ENCODE measurements at places on chromosomes 4 and X.

GRCh38 chr4:153243468-153243867, 39.2 kb downstream of the TRIM2 start:
- no peak for ATAC-seq

GRCh38 chr4:147370473-147370872, 110.4 kb upstream of the EDNRA start:
- no peak for ATAC-seq

GRCh38 chr4:41072021-41072777, 142.1 kb downstream of the APBB2 start:
- ATAC-seq: no peak

GRCh38 chrX:43958529-43958928, 14.7 kb downstream of the NDP start:
- peak; percentile 56 for ATAC-seq

DNA sequence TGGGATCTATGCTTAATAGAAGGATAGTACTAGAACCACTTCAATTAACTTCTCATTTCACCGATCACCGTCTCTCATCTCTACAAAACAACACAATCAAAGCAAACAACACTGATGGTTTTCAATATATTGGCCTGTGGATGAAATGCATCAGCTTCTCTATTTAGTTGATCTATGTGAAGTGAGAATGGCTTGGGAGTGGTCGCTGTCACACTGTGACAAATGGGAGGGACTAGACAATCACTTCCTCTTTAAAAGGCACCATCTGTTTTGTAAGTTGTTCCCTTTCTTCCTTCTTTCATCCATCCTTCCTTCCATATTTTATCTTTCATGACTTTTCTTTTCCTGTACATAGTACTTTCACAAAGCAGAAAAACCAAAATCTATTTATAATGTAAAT, 23.9 kb upstream of the NWD2 start:
- ATAC-seq: no peak

- ATAC-seq: no peak
Measured at GRCh38 chrX:53089224-53089842, 4.6 kb upstream of the KANTR start.

Data from activated CD4-positive, CD25-positive, alpha-beta regulatory T cell treated with anti-CD3 and anti-CD28 coated beads, Interleukin-2, amount 50 U/mL, for 24 hours (primary cell).